ENCODE measurements at places on chromosomes 16 and 17. TPM values are rescaled to one million over a fixed set of nuclear protein-coding genes. Genes with fewer than 3 reads are reported as not detected.

The SLFN12 gene
- 24.3 TPM for total RNA-seq

- peak; percentile 41 for DNase-seq
These were observed 155.6 kb upstream of the PLCG2 start for GRCh38 chr16:81623365-81624102.

DNA sequence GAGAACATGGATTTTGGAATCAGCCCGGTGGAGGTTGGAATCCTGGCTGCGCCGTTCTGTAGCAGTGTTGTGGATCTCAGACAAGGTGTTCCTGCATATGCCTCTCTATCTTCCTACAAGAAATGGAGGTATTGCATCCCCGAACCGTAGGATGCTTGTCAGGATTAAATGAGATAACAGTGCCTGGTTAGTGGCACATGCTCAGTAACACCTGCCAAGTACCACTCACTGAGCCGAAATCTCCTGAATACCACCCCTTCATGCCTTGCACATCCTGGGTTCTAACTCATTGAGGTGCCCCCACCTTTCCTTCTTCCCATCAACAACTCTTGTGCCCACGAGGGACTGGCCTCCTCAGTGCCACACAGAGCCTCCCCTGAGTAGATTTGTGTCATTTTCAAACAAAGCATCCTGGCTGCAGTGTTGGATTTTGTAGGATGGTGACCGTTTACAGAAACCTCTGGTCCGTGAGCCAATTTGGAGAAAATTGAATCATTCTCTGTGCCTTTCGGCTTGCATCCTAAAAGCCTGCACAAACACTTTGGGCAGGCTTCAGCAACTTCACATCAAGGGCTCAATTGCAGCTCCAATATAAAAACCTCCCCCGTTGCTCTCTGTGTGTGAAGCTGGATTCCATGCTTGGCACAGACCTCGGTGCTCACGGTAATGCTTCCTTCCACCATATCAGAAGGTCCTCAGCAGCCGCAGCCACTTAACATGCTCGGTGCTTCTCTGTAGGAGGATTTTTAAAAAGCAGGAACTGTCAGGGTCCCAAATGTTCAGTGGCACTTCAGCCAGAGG lies 84.2 kb downstream of the WWOX start:
- DNase-seq: peak; percentile 32

The MMP2 gene
- total RNA-seq: 143 TPM

- no peak for DNase-seq
These were observed 619.9 kb upstream of the SOX9 start for GRCh38 chr17:71500761-71501555.
